Tibial nerve (tissue), 4 donors: ENCODE measurements at places on chromosomes 3 and 15. TPM values are rescaled to one million over a fixed set of nuclear protein-coding genes. Genes with fewer than 3 reads are reported as not detected.

DNA sequence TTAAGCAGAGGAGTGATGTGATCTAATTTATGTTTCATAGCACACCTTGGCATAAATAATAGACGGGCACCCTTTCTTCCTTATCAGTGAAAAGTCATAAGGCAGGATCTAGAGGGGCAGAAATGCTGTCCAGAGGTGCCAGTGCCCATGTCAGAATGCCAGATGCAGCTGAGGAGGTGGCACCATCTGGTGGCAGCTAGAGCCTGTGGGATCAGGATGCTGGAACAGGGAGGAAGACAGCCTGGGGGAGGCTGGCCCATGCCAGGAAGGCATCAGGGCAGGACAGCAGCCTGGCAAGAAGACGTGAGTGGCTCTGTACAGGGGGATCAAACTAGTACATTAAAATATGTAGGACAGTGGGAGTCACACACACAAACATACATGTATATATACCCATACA, 16.5 kb downstream of the MYH15 start:
- no peaks in the 10 kb centered on the region for H3K27me3 ChIP-seq
- no peak overlapping the region for H3K4me3 ChIP-seq
- no peaks in the 10 kb centered on the region for H3K36me3 ChIP-seq
- no peak overlapping the region for H3K27ac ChIP-seq
- no peak for DNase-seq
- peaks cover 20% of the 10 kb centered on the region for H3K4me1 ChIP-seq

DNA sequence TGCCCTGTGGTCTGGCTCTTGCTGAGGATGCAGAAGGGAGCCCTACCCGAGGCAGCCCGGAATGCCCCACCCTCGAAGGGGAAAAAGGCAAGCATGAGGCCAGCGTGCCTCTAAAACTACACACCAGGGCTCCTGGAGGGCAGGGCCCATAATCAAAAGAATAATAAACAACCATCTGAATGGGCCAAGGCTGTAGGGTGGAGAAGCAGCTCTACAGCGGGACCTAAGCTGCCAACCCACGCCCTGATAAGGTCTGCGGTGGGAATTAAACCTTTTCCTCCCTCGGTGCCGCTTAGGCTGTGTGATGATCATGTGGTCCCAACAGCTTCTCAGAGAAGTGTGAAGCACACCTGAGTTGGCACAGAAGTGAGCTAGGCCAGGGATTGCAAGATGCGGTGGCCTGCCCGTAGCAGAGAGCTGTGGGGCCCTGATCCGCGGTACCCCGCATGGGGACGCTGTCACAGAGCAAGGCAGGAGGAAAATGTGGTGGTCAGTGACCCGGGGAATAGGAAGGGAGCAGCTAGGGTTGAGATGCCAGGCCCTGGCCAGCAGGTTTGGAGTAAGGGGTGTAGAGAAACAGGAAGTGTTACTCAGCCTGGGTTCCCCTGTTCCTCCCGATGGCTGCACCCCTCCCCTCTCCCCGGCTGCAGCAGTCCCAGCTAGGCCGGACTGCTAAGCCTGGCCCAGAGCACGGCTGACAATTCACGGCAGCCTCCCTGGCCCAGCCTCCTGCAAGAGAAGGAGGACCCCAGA, 1.1 kb upstream of the C15orf62 start:
- no peaks in the 10 kb centered on the region for H3K36me3 ChIP-seq
- peaks cover 41% of the 10 kb centered on the region for H3K4me1 ChIP-seq
- no peak overlapping the region for H3K27ac ChIP-seq
- no peak overlapping the region for H3K4me3 ChIP-seq
- no peak for DNase-seq

- H3K27ac ChIP-seq: no peak overlapping the region
- H3K27me3 ChIP-seq: no peaks in the 10 kb centered on the region
- DNase-seq: no peak
- no peaks in the 10 kb centered on the region for H3K36me3 ChIP-seq
Measured at GRCh38 chr3:95134693-95135413, 1072.0 kb downstream of the NSUN3 start.

DNA sequence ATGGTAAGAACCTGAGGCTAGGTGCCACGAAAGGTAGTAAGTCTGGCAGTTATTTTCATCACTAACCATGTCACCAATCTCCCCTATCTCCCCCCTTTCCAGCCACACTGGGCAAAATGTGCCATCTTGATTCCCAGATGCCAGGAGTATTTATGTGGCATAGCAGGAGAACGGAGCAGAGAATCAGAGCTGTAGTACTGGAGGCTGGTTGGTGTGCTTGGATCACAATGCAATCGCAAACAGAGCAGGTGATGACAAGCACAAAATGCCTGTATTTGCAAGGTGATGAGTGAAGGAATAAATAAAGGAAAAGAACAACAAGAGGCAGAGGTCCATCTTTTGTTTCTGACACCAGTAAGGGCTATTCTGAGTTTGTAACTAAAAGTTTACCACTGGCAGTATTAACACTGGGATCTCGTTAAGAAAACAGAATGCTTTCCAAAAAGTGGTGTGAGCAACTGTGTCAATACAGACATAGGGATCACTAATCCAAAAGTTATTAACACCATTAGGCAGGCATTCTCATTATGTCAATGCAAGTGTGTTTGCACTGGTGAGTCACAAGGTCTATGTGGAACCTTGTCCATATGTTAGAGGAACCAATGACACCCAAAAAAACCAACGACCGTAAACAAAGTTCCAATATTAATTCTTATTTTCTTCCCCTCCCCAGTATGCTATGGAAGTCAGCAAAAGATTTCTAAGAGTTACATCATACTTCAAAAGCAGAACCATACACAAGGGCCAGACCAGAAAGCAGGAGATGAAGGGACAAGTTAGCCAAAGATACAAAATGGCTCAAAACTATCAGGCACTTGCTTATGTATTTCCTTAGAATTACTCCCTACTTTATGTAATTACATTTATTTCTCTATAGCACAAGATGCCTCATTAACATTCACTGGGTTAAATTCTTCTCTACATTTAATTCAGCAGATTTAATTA, 556.6 kb downstream of the FOXP1 start:
- no peak overlapping the region for H3K27ac ChIP-seq
- peaks cover 16% of the 10 kb centered on the region for H3K4me1 ChIP-seq
- no peaks in the 10 kb centered on the region for H3K27me3 ChIP-seq
- no peak overlapping the region for H3K4me3 ChIP-seq
- H3K36me3 ChIP-seq: no peaks in the 10 kb centered on the region
- no peak for DNase-seq

GRCh38 chr3:142366434-142366833, 81.4 kb downstream of the XRN1 start:
- peaks cover 6% of the 10 kb centered on the region for H3K36me3 ChIP-seq
- H3K27ac ChIP-seq: no peak overlapping the region
- H3K27me3 ChIP-seq: no peaks in the 10 kb centered on the region
- H3K4me3 ChIP-seq: no peak overlapping the region

GRCh38 chr3:107683447-107683846, 160.7 kb downstream of the BBX start:
- no peaks in the 10 kb centered on the region for H3K4me1 ChIP-seq
- no peaks in the 10 kb centered on the region for H3K36me3 ChIP-seq
- H3K4me3 ChIP-seq: no peak overlapping the region

GRCh38 chr3:58355179-58355578, 22.5 kb downstream of the PXK start:
- DNase-seq: no peak
- no peak overlapping the region for H3K27ac ChIP-seq
- H3K4me1 ChIP-seq: peaks cover 27% of the 10 kb centered on the region
- H3K36me3 ChIP-seq: no peaks in the 10 kb centered on the region

GRCh38 chr3:147408188-147409100, 721 bp upstream of the ZIC1 start:
- no peaks in the 10 kb centered on the region for H3K36me3 ChIP-seq
- peaks cover 78% of the 10 kb centered on the region for H3K4me1 ChIP-seq
- no peak overlapping the region for H3K4me3 ChIP-seq
- no peak for DNase-seq
- H3K27ac ChIP-seq: no peak overlapping the region
- peaks cover 15% of the 10 kb centered on the region for H3K27me3 ChIP-seq

DNA sequence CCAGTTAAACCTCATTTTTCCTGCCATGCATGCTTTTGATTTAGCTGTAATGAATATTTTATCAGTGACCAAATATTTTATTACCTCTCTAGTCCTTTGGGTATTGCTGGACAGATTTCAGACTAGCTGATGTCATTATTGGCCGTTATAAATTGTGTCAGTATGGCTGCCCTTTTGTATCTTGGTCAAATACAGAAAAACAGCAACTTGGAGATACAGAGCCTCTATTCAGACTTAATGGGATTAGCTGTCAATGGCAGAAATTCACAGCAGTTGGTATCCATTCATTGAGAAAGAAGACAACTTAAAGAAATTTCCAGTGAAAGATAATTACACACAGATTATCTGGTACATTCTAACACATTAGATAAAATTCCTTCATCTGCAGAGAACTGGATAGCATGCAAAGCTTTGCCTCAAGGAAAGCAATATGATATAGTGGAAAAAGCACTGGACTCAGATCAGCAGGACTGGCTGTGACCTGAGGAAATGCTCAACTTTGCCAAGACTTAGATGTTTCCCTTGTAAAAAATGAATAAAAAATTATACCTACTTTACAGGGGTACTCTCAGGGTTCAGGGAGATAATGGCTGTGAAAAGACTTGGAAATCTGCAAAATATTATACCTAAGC, 20.8 kb downstream of the COL6A6 start:
- no peak overlapping the region for H3K27ac ChIP-seq
- no peak for DNase-seq
- H3K4me3 ChIP-seq: no peak overlapping the region
- no peaks in the 10 kb centered on the region for H3K27me3 ChIP-seq

DNA sequence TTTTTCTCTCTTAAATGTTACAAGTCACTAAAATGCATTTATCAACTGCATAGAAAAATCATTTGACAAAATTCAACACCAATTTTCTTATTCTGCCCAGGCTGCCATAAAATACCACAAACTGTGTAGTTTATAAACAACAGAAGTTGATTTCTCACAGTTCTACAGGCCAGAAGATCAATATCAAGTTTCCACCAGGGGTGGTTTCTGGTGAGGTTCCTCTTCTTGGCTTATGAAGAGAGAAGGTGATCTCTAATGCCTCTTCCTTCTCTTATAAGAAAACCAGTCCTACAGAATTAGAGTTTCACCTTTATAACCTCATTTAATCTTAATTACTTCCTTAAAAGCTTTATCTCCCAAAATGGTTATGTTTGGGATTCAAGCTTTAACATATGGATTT, 10.9 kb upstream of the CD200R1L start:
- H3K4me1 ChIP-seq: no peaks in the 10 kb centered on the region
- H3K36me3 ChIP-seq: no peaks in the 10 kb centered on the region
- no peaks in the 10 kb centered on the region for H3K27me3 ChIP-seq
- no peak overlapping the region for H3K27ac ChIP-seq
- no peak overlapping the region for H3K4me3 ChIP-seq

The NTRK3 gene
- 53.4 TPM for total RNA-seq

The KNG1 gene
- not detected for total RNA-seq
